ENCODE measurements at places on chromosomes 16 and 17. TPM values are rescaled to one million over a fixed set of nuclear protein-coding genes. Genes with fewer than 3 reads are reported as not detected.

GRCh38 chr17:52294301-52294700 is 135.8 kb upstream of the CA10 start:
- DNase-seq, result no peak

DNA sequence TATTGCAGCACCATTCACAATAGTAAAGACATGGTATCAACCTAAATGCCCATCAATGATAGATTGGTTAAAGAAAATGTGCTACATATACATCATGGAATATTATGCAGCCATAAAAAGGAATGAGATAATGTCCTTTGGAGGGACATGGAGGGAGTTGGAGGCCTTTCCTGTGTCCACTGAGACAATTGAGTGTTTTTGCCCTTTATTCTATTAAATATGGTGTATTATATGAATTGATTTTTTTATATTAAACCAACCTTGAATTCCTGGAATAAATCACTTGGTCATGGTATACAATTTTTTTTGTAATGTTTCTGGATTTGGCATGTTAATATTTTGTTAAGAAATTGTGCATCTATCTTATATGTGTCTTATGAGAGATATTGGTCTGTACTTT is 9.0 kb upstream of the CCR7 start:
- no peak for DNase-seq

DNA sequence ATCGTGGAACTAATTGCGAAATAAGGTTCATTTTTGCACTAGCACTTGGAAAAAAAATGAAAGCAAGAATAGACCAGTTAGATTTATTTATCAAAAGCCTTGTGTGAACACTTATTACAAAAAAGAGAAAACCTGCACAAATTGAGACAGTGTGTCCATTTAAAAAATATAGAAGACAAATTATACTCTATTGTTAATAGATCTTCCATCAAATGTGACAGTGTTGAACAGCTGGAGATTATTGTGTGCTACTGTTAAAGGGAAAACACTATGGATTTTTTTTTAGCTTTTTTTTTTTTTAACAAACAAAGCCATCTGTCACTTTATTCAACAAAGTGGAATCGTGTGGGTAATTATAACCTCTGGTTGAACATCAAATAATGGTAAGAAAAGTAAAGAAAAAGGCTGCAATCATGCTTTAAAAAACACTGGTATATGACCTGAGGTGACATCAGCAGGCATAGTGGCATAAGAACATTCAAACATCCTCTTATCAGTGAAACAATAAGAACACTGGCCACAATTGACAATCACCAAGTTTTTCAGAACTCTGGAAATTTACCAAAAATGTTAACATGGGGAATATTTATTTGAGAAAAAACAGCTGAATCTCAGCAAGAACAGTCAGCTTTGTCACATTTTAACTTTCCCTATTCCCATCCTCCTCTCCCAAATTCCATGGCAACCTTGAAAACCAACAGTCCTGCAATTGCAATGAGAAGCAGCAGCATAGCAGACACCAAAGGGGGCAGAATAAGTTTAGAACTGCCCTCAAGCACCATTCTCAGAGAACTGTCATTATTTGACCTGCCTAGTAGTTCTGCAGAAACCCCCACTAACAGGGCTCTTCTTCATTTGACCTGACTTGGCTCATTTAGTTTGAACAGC is 442.3 kb upstream of the MON1B start:
- no peak for DNase-seq

DNA sequence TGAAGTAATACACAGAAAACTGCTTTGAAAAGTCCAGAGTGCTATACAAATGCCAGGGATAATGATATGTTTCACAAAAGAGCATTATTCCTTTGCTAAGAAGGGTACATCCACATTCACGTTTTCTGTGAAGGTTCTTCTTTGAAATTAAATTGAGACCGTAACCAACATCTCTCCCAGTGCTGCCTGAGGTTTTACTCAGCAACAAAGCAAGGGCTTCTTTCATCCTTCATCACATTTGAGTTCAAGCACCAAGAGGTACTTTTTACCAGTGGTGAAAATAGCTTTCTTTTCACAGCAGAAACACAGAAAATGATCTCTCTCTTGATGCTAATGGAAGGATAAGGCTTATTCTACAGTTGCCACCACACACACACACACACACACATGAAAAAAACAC is 113.3 kb downstream of the TOX3 start:
- DNase-seq, result no peak

The HIGD1B gene
- total RNA-seq, result 3.2 TPM

The BHLHA9 gene
- total RNA-seq, result not detected

Data from ureter (tissue), 1 donor.